GM20000 (cell line): ENCODE measurements at places on chromosomes 13 and 19.

DNA sequence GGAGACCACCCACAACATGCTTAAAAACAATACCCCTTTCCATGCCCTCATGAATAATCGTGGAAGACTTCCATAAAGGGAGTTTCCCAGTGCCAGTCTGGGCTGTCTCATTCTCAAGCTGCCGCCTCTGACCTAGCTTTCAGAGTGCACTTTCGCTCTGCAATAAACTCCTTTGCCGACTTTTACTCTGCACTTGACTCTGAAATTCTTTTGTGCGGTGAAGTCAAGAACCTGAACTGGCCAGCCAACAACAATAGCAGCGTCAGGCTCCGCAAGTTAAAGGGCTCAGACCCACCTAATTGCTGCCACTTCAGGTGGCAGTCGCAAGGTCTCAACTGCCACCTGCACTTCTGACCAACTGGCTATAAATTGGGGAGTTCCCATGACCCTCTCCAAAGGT is 10.3 kb upstream of the LEUTX start:
- DNase-seq = no peak

DNA sequence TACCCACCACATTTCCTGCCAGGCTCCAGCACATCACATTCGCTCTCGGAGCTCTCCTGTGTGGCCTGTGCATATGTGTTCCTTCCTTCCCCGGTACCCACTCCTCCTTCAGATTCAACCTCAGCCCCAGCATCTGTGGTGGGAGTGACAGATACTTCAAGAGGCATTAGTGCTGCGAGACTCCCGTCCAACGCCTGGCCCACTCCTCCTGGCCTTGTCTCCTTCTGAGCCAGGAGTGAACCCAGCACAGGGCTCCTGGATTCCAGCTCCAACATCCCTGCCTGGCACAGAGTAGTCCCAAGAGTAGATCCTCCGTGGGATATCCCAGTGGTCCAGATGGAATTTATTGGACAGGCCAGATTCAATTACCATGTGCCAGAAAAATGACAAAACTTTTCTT is 55.9 kb downstream of the SACS start:
- no peak for DNase-seq

DNA sequence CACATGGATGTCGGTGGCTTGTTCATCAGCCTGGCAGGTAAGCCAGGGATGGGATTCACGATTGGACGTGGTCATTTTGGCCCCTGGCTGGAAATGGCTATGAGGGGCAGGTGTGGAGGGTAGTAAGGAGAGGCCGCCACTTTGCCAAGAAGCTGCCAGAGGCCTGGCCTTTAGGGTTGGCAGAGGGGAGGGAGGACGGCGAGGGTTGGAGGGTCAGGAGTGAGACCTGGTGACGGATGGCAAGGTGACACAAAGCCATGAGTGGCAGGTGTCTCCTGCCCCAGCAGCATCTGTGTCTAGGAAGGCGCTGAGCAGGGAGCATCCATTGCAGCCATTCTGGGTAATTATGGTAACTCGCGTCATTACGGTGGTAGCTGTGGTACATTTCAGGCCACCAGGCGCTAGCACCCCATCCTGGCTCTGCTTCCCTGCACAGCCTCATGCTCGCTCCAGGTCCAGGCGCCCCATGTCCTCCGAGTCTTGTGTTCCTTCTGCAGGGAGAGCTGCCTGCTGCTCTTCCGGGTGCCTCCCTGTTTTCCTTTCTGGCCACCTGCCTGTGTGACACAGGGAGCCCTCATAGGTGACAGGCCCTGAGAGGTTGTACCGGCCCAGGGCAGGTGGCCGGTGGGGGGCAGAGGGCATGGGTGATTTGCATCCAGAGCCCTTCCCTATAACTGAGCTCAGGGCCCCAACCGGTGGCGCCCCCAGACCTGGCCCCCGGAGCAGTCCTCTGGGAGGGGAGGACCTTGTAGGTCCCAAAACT is 4.2 kb downstream of the SSBP4 start:
- no peak for DNase-seq

DNA sequence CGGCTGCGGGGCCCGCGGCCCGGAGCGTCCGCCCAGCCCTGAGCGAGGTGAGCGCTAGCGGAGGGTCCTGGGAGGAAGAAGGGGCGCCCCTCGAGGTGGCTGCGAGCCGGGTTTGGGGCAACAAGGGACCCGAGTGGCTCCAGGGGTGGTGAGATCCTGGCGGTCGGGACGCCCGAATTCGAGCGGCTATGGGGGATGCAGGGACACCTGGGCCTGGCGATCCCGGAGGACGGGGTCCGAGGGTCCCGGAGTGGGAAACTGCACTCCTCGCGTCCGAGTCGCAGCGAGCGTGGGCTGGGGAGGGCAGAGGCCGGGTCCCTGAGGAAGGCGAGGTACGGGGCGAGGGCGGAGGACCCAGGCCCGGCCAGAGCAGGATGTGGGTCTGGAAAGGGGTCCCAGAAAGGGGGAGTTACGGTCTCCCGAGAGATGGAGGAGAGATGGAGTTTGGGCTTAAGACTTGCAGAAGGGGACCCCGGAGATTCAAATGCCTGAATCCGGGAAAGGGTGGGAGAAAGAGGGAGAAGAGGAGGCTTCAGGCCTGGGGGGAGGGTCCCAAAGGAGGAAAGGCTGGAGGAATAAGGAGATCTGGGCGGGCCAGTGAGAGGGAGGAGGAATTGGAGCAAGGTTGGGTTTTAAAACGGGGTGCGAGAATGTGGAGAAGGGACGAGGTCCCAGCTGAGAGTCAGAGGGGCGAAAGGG is 542 bp downstream of the CACNG7 start:
- DNase-seq = no peak

DNA sequence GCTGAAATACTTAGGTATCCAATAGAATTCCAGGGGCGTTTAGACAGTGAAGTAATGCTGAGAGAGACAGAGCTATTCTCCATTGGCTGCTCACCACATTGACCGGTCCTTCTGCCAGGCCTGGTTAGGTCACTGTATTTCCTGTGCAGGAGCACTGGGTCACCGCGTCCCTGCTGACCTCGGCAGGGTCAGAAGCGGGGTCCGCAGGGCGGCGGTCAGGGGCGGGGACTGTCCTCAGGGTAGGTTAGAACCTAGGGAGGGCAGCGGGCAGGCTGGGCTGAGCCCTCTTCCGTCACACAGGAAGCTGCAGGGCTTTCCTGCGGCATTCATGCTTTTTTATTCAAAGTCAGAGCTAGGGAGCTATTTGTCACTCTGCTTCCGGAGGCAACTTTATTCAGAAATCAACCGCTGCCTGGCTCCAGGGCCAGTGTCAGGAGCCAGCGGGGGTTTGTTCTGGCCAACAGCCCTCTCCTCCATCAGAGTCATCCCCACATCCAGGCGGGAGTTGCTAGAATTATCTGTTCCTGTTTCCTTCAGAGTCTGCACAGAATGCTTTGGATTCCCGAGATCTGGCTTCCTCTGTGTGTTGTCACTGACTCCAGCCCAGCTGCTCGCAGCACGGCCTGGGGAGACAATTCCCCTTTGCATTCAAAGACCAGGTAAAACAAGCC is 81.2 kb upstream of the WASF3 start:
- DNase-seq = no peak

- DNase-seq = no peak
Observed at GRCh38 chr13:79456656-79457365, 24.1 kb upstream of the NDFIP2 start.

GRCh38 chr19:15045506-15045905 is 3.8 kb upstream of the CASP14 start:
- DNase-seq = no peak
